ENCODE measurements at places on chromosomes 1 and 21.

- no peak for DNase-seq
These were observed 34.6 kb downstream of the GADD45A start for GRCh38 chr1:67719329-67720196.

- no peak for DNase-seq
These were observed 307.4 kb downstream of the DISC1 start for GRCh38 chr1:231933711-231934626.

DNA sequence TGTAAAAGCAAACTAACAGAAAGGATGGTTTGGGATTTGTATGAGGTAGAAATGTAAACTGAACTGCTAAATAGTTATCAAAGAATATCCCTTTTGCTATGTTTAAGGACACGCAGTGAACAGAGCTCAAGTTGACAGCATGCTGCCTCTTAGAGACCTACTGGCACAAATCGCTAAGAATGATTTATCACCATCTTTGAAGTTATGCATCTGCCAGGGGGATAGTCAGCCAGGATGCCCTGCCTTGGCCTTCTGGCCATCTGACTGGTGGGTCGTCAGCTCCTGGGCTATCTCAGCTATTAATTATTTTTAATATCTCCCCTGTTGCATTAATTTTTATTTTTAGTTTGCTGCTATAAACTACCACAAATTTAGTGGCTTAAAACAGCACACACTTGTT, 334.8 kb upstream of the KAZN start:
- DNase-seq, result no peak

- DNase-seq, result no peak
These were observed 87.1 kb upstream of the DISP3 start for GRCh38 chr1:11391886-11392285.

DNA sequence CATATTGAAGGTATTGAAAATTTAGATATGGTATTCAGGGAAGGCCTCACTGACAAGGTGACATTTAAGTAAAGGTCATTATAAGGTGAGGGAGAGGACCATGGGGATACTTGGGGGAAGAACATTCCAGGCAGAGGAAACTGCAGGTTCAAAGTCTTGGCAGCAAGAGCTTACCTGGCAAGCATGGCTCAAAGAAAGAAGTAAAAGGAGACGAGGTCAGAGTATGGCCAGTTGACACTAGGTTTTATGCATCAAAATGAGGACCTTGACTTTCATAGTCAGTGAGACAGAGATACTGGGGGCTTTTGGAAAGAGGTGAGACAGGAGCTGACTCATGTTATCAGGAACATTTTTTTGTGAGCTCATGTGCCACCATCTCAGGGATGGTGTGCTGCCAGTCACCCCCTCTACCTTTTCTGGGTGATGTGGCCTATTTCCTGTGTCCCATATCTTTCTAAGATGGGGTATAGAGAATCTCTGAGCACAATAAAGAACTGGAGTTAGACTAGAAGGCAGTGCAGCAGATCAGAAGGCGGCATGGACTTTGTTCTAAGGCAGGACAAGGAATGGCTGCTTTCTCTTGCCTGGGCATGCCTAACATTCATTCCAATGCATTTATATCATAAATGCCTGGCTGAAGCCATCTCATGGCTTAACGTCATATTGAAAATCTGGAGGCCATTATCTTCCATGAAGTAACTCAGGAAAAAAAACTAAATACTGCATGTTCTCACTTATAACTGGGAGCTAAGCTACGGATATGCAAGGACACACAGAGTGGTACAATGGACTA, 406.7 kb downstream of the NTNG1 start:
- no peak for DNase-seq

DNA sequence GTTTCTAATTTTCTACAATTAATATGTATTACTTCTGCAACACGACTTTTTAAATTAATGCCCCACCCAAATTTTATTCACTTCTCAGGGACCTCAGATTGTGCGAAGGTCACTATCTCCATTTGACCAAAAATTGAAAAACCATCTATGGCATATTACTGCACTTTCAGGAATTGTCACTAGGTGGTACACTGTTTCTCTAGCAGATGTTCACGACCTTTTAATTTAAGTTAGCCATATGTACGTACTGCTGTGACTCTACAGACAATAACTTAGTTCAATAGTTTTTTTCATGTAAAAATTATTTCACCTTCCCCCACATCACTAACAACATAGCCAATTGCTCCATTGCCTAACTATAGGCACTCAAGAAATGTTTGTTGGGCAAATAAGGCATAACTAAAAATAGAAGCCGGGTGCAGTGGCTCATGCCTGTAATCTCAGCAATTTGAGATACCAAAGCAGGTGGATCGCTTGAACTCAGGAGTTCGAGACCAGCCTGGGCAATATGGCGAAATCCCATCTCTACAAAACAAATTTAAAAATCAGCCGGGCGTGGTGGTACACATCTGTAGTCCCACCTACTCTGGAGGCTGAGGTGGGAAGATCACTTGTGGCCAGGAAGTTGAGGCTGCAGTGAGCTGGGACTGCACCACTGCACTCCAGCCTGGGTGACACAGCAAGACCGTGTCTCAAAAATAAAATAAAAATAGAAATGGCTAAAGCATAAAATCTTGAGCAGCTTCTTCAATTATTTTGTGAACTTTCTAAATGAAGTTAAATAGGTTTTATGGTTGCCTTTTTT, 75.7 kb upstream of the PKN2 start:
- DNase-seq, result no peak

DNA sequence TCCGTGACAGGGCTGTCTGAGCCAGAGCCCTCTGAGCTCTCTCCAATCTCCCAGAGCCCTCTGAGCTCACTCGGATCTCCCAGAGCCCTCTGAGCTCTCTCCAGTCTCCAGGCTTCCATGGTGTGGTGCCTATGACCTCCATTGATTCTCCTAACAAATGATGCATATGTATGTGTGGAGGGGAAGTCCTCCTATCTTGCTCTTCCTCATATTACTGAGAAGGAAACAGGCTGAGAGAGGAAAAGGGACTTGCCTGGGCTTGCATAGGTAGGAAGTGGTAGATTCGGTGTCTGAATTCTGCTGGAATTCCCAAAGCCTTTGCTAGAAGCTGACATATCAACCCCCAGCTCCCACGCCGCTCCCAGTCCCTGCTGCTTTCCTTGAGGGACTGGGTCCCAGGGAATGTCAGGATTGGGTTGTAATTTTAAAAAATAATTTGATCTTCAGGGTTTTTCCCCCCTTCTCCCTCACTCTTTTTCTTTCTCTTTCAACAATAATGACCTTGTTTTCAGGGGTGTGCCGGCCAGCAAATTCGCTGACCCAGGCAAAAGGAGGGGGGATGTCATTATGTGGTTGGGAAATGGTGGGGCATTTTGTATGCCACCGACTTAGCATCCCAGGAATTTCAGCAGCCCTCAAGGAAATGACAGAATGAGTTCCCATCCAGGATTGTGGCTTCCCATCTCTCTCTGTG, 42.3 kb upstream of the RUNX3 start:
- no peak for DNase-seq

DNA sequence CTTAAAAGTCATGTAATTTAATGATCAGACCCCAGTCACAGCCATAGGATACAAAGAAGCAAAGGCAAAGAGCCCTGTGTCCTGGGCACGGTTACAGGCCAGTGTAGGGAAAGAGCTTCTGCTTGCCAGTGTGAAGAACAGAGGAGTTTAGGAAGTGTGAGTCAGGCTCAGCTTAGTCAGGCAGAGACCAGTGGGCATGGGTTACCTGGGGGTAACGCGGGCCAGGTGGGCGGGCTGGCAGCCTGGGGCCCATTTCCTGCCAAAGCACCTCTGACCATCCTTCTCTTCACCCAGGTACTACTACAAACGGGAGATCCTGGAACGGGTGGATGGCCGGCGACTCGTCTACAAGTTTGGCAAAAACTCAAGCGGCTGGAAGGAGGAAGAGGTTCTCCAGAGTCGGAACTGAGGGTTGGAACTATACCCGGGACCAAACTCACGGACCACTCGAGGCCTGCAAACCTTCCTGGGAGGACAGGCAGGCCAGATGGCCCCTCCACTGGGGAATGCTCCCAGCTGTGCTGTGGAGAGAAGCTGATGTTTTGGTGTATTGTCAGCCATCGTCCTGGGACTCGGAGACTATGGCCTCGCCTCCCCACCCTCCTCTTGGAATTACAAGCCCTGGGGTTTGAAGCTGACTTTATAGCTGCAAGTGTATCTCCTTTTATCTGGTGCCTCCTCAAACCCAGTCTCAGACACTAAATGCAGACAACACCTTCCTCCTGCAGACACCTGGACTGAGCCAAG, 4.7 kb downstream of the ELF3 start:
- no peak for DNase-seq

DNA sequence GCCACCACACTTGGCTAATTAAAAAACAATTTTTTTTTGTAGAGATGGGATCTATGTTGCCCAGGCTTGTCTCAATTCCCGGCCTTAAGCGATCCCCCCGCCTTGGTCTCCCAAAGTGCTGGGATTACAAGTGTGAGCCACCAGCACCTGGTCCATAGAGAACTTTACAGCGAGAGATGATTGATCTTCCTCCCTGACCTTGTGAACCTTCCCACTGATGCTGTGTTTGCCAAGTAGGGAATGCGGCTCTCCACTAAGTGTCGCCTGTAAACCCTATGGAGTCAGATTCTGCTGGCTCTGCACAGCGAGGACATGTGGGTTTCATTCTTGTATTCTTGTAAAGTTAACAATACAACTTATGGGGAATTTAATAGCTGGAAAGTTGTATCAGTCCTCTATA, 81.3 kb upstream of the LYST start:
- DNase-seq, result no peak

- no peak for DNase-seq
These were observed 3.5 kb downstream of the NRIP1 start for GRCh38 chr21:15061279-15061678.

DNA sequence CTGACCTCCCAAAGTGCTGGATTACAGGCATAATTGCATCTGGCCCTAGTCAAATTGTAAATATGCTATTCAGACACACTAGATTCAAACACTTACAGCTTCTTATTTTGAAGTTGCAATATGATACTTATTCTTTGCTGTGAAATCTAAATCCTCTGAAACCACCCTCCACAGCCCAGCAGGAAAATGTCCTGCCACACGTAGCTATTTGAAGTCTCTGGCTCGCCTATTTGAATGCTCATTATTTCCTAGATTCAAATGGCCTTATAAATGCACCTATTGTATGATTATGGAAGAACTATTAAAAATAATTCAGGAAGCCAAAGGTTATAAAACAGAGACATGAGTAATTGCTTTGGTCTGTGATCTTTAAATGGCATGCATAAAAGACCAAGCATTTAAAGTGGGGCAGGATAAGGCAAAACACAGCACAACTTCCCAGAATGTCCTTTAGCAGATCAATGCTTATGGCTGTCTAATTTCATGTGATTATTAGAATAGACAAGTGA, 26.6 kb upstream of the FBXO28 start:
- DNase-seq, result no peak
